Peyer's patch (tissue), 4 donors: ENCODE measurements at places on chromosomes 5 and 9. TPM values are rescaled to one million over a fixed set of nuclear protein-coding genes. Genes with fewer than 3 reads are reported as not detected.
A peak's percentile ranks its signal among the peaks of the same experiment; 100 is the strongest.

- DNase-seq, result no peak
Measured at GRCh38 chr5:15286650-15287049, 213.3 kb upstream of the FBXL7 start.

DNA sequence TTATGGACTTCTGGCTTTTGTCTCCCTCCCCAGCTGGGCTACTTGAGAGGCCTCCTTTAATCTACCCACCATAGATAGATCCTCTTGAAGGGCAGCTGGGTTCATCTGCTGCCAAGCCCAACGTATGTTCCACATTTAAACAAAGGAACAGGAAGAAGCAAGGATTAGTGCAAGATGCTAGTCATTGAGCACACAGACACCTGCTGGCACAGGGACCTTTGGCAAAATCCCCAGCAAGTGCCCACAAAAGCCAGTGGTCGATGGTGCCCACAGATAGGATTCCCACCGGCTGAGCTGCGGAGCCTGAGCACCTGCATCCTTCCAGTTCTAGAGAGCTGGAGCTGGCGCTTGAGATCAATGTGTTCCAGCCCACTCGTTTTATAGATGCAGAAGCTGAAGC lies 57.7 kb upstream of the SHB start:
- no peak for DNase-seq

GRCh38 chr9:109418827-109419226 lies 79.3 kb downstream of the PTPN3 start:
- no peak for DNase-seq

MEGF10 gene
- not detected for total RNA-seq

TPM2 gene
- total RNA-seq, result 41.2 TPM

FCN1 gene
- total RNA-seq, result not detected

PCDHGA5 gene
- 1.6 TPM for total RNA-seq

TTC23L gene
- total RNA-seq, result not detected

DNA sequence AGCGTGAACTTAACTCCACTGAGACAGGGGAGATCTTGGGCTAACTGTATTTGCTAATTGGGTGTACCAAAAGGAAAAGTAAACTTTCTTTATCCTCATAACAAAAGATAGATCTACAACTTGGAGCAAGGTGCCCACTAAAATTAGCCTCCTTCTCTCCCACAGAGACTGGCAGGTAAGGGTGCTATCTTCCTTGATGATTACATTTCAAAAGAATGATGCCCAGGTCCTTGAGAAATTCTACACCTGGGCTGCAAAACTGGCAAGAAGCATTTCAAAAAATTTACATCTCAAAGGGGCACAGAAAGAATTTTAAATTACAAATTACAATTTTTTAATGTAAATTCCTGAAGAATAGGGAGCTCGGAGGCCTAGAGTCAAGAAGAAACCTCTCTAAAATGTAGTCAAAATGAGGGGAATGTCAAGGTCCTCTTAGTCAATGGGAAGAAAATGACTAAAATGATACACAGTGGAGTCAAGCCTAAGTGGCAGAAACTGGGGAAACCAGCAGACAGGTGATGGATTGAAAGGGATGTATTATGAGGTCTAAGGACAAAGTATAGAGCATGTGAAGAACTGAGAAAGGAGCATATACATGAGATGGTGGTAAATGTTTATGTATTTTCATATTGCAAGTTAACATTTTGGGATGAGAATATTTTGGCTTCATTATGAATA lies 348.3 kb upstream of the TUSC1 start:
- no peak for DNase-seq

PTGS1 gene
- 15.9 TPM for total RNA-seq

GRCh38 chr5:78518365-78519197 lies 130.0 kb downstream of the LHFPL2 start:
- DNase-seq, result peak; percentile 88

- no peak for DNase-seq
Measured at GRCh38 chr5:165029099-165029870, 1523.9 kb downstream of the MAT2B start.

DNA sequence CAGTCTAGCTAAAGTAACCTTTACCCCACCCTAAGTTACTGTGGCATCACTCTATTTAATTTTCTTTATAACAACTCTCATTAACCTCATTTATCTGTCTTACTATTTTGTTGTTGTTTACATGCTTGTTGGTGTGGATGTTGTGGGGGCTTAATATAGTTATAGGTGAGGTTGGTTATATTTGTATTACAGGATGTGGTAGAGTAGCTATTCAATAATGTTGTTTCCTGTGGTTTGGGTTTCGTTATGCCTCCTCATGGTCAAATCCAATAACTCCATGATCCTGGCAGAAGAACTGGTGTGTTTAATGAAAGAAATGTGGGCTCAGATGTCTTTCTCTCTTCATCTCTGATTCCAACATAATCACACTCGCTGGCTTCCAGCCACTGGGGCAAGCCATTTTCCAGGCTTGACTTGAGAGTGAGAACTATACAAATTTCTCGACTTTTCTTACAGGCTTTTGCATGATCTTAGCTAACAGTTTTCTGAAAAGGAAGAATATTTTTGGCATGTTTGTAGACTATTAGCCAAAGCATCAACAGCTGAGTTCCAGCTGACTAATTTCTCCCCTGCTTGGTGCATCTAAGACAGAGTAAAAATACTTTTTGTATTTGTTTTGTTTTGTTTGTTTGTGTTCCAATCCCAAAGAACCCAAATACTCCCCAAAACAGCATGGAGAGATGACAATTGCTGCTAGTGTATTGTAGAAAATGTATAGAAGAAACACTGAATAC lies 303.7 kb upstream of the PAPPA start:
- no peak for DNase-seq

ENTREP1 gene
- 2.4 TPM for total RNA-seq

- no peak for DNase-seq
Measured at GRCh38 chr5:176711883-176712282, 64.6 kb downstream of the TSPAN17 start.

DNA sequence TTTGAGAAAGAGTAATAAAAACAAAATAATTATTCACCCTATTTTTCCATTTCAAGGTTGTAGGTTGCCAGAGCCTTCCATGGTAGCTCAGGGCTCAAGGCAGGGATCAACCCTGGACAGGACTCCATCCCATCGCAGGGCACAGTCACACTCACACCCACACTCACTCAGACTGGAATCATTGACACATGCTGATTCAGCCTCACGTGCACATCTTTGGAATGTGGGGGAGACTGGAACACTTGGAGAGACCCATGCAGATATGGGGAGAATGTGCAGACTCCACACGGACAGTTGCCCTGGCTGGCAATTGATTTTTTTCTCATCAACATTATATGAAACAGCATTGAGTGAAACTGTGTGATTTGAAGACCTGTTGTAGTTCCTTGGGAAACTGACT lies 234.1 kb downstream of the ADGRV1 start:
- DNase-seq, result no peak

CLIC3 gene
- total RNA-seq, result not detected

- no peak for DNase-seq
Measured at GRCh38 chr9:107224252-107224651, 58.8 kb upstream of the RAD23B start.

DNA sequence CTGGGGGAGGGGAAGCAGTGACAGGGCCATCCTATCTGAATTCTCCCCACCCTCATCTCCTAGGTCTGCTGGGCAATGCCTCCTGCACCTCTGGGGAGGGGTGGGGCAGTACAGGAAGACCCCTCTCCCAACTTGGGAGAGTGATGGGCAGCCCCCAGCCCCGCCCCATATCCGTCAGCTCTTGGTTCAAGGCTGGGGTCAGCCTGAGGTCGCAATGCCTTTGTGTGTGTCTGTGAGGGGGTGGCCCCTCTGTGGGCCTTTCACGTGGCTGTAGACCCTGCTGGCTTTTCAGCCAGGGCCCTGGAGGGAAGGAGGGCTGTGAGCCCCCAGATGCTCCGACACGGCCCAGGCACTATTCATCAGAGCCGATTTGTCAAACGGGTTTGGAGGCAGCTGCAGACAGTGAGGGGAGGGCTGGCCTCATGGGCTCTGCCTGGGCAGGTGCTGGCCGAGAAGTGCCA lies 49.5 kb upstream of the RNU6ATAC start:
- no peak for DNase-seq

GRCh38 chr5:56475689-56476486 lies 242.8 kb upstream of the ANKRD55 start:
- DNase-seq, result no peak

DNA sequence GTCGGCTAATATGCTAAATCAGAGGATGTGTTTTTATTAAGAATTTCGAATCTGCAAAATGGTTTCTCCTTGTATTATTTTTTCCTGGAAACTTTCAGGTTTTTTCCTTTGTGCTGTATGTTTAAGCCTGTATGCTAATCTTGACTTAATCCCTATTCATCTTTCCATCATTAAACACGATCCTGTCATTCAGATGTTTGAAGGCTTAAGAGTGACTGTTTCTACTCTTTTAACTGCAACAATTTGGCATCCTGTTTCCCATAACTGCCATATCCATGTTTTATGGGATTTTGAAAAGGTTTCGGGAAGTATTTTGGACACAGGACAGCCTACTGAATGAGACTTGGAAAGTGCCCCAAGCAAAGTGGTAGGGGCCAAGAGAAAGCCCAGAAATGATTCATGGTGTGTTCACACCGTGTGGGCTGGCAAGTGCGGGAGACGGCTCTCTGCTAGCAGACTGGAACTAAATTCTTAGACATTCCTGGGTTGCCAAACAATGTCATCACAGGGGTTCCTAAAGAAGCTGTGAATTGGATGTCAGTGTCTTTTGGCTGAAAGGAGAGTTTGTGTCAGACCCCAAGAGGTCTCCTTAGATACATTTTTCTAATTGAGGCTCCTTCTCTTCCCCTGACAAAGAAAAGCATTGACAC lies 125.4 kb upstream of the ADAMTS16 start:
- DNase-seq, result no peak

- no peak for DNase-seq
Measured at GRCh38 chr9:8071445-8071798, 271.8 kb upstream of the DMAC1 start.

GRCh38 chr9:123925161-123925560 lies 4.8 kb downstream of the DENND1A start:
- no peak for DNase-seq

PIP5K1B gene
- total RNA-seq, result 51.8 TPM

DNA sequence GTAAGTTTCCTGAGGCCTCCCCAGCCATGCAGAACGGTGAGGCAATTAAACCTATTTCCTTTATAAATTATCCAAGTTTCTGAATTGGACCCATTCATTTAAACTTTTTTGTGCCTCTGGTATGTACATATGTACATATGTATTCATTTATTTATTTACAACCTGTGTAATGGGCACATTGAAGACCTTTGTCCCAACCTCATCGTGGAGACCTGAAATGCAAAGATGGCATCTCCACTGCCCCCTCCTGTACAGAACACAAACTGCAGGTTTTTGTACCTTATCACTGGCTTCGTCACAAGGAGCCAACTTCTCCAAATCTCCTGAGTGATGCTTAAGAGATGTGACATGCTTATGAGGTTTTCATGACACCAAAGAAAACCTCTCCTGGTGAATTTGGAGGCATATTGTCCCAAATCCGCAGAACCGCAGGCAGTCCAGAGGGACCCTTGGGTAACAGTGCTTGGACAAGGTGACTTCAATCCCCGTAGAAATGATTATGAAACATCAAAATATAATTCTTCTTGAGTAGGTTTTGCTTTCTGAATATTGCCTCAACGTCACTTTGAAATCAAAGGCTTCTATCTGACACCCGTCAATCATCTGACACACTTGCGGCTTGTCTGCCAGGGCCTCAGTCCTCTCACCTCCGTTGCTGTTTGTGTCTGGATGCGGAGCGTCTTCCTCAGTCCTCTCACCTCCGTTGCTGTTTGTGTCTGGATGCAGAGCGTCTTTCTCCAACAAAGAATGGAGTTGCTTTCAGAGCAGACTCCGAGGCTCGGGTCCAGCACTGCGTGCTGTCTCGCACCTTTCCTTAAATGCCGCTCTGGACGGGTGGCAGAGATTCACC lies 135.0 kb upstream of the IRX4 start:
- no peak for DNase-seq

- DNase-seq, result no peak
Measured at GRCh38 chr5:128193665-128194390, 110.3 kb downstream of the SLC12A2 start.

GRCh38 chr5:32465076-32465475 lies 20.5 kb upstream of the ZFR start:
- no peak for DNase-seq

DNA sequence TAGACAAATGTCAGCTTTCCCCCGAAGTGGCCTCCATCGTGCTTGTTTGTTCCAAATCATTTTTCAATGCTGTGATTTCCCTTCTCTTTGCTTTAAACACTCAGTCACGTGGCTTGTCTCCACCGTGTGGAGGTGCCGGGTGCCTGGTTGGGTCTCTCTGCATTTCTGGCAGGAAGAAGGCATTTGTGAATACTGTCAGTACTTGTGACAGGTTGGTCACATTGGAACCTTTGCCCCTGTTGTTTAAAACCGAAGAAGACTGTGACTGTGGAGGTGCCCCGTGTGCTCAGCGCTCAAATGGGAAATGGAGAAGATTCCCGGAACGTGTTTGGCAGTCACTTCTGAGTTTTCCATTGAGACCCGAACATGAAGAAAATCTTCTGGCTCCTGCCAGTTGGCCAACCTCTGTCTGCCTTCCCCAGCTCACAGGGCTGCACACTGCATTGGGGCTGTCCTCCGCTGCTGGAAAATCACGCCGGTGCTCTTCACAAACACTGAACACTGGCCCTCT lies 74.6 kb downstream of the LMNB1 start:
- peak; percentile 52 for DNase-seq

GRCh38 chr5:56480078-56480704 lies 247.1 kb upstream of the ANKRD55 start:
- DNase-seq, result peak; percentile 62

- no peak for DNase-seq
Measured at GRCh38 chr9:114084282-114085073, 6.4 kb upstream of the AMBP start.

GTF2H2 gene
- total RNA-seq, result 13.5 TPM

- DNase-seq, result peak; percentile 64
Measured at GRCh38 chr9:133477992-133478850, 678 bp downstream of the SLC2A6 start.

DNA sequence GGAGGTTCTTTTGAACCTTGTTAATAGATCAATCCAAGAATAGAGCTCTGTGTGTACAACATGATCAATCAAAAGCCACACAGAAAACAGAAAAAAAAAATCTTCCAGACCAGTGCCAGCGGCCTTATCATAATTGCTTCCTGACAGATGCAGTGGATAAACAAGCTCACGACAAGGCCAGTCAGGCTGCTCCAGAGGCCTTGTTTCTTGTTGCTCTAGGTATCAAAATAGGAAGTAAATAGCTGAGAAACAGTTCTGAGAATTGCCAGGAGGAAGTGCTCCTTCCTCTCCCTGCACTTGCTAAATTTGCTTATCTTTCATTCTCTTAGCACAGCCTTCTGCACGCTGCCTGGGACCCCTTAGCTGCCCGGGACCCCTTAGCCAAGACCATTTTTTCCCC lies 199.0 kb upstream of the TARS1 start:
- DNase-seq, result no peak

DNA sequence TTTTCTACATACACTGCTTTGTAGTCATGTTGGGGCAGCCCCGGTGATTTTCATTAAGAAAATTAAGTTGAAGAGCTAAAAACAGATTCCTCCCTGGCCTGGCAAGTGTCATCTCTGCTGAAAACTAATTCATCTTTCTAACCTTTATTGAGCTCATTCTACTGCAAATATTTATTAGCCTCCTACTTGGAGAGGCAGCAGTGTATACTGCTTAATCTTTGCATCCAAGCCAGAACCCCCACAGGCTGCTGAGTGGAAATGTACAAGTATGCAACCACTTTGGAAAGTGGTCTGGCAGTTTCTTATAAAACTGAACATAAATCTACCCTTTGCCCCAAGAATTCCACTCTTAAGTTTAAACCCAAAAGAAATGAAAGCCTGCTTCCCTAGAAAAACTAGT lies 223.4 kb downstream of the DRD1 start:
- no peak for DNase-seq
